ENCODE measurements at places on chromosomes 1 and 21.

- DNase-seq: no peak
Observed at GRCh38 chr1:56992318-56993125, 26.7 kb upstream of the C8B start.

GRCh38 chr1:186213225-186213607, 161.8 kb downstream of the TPR start:
- DNase-seq: no peak

GRCh38 chr1:168614235-168614634, 37.8 kb downstream of the XCL1 start:
- no peak for DNase-seq

DNA sequence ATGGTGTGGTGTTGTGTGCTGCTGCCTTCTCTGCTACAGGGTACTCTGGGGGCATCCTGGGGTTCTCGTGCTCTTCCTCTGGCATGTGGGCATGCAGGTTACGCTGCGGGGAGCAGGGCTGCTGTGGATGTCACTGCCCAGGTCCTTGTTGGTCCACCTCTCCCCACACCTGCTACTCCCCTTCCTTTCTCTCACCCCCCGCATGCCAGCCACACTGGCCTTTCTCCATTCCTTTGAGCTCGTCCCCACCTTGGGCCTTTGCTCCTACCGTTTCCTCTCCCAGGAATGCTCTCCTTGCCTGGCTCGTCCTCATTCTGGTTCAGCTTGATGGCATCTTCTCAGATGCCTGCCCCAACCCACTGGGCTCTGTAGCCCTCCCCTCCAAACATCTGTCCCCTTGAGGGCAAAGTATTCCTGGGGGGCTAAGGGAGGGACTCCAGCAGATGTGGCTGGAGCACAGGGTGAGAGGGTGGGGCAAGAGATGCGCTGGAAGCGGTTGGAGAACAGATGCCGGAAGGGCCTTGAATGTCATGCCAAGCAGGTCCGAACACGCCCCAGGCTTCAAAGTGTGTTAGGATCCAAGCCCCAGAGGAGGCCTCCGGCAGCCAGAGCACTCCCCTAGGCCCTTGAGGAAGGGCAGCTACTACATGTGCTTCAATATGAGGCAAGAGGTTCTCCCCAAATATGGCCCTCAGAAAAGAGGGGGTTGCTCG, 23.4 kb downstream of the DMRTB1 start:
- DNase-seq: no peak

GRCh38 chr1:60952612-60953111, 129.7 kb upstream of the NFIA start:
- no peak for DNase-seq

DNA sequence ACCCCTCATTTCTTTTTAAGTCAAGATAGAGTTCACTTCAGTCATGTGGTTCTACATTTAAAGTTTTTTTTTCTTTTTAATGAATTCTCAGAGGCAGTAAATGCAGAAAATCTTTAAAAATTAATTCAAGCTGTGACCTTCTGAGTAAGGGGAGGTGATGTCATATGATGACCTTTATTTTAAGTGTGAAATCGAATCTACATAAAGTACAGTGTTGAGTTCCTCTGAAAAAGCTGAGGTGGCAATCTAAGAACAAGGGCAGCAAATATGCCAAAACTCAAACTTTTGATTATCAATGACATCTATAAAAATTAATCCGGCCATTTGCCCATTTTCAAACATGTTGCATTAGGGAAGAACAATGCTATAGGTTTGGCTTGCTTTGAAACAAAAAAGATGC, 173.5 kb downstream of the CDC7 start:
- DNase-seq: no peak

DNA sequence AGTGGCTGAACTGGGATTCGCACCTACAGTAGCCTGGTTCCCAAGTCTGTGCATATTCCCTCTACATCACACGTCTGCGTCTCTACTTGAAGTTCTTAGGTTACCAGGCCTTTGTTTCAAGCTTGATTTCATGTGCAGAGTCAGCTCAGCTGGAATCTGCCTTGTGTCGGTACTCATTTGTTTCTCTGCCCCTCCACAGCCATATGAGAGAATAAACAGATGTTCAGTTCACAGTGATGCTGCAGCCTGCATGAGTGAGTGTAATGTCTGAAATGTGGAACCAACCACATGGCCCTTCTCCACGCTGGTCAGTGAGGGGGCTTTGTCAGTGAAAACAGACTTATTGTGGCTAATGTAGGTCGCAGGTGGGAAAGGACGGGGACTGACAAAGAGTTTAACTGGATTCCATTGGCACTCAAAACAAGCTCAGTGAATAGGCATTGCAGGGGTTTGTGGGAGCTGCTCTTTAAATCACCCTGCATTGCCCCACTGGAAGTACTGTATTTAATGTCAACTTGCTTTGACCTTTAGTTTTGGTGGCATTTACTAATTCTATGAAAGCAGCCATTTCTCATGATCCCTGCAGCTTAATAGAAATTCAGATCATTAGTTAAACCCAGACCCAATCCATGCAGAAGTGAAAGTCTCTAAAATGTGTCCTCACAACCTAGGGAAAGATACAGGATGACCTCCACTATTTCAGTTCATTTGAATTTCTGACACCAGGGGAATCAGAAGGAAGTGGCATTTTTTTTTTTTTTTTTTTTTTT, 136.4 kb upstream of the FAM78B start:
- no peak for DNase-seq

GRCh38 chr1:246069581-246069980, 437.5 kb downstream of the SMYD3 start:
- DNase-seq: no peak

DNA sequence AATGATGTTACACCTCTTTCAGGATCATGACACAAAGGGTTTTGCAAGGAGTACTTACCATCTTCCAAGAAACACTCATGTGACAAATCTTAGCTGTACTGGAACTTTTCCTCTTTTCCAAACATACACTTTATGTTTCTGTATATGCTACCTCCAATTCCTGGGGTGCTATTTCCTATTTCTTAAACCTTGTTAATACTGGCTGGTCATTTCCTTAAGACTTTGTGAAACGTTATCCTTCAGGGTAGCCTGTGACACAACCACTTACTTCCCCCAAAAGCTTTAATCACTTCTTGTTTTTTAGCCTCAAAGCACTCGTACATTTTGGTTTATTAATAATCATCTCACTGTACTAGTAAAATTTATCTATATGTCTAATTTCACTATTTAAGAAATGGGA, 39.4 kb downstream of the OR10Z1 start:
- DNase-seq: no peak

DNA sequence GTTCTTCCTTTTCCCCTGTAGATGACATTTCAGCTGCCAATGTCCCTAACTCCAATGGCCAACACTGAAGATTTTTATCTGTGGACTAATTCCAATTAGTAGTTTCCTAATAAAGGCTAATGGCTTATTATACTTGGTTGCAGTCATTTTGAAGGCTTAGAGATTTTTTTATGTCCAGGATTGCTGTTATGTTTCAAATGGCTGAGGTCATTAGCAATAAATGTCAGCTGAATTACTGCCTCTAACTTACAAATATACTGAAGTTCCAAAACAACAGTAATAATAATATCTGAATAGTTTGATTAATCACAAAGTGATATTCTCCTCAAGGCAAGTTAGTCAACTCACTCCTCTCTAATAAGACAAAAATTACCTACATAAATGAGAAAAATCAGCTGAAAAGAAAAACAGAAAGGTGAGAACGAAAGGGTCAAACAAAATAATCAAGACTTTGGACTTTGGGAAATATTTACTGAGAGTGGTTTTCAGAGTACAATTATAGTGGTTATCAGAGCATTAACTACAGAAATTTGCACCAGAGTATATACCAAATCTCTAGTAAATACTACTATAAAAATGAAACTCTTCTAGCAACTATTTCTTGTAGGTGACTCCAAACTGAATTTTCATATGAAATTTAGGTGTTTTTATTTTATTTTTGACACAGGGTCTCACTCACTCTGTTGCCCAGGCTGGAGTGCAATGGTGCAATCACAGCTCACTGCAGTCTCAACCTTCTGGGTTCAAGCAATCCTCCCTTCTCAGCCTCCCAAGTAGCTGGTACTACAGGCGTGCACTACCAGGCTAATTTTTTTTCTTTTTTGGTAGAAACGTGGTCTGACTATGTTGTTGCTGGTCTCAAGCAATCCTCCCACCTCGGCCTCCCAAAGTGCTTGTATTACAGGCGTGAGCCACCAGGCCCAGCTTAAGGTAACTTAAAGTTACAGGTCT, 3.5 kb downstream of the ZZZ3 start:
- no peak for DNase-seq

DNA sequence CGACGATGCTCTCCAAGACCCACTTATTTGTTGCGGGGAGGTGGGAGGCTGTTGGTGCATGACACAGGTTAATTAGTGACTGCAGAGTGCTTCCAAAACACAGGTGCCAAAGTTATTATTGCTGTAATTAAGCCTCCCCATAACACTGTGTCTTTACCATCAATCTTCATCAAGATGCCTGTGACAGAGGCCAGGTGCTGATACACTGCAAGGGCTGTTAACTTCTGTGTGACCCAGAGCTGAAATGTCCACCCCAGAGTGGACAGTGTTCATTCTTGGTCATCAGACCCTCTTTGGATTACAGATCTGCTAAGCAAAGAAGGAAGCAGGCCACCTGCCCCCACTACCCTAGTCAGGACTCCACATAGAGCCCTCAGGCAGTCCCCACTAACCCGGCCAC, 55.5 kb downstream of the CAPN8 start:
- no peak for DNase-seq

- no peak for DNase-seq
Observed at GRCh38 chr21:25977068-25977611, 193.4 kb downstream of the APP start.

DNA sequence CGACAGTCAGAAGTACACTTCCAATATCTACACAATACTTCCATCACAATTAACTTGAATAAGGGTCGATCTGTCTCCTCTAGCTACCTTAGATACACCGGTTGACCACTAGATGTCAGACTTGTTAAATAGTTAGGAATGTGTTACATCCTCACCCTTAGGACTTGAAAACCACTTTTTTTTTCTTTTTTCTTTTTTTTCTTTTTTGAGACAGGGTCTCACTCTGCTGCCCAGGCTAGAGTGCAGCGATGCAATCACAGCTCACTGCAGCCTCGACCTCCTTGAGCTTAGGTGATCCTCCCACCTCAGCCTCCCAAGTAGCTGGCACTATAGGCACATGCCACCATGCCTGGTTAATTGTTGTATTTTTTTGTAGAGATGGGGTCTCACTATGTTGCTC, 120.4 kb upstream of the GREM2 start:
- DNase-seq: no peak

GRCh38 chr1:195754874-195755273, 853.4 kb downstream of the KCNT2 start:
- no peak for DNase-seq
